NK-92 treated with Interleukin-12 subunit alpha and Interleukin-12 subunit beta, amount 100 ng/mL, for 24 hours (cell line): ENCODE measurements at places on chromosomes 1 and 21.

GRCh38 chr21:28224191-28224726 is 768.4 kb downstream of the LTN1 start:
- no peak for DNase-seq

- no peak for DNase-seq
Measured at GRCh38 chr1:2104621-2105427, 54.6 kb downstream of the PRKCZ start.

GRCh38 chr1:45968941-45969666 is 163.3 kb downstream of the PIK3R3 start:
- no peak for DNase-seq

DNA sequence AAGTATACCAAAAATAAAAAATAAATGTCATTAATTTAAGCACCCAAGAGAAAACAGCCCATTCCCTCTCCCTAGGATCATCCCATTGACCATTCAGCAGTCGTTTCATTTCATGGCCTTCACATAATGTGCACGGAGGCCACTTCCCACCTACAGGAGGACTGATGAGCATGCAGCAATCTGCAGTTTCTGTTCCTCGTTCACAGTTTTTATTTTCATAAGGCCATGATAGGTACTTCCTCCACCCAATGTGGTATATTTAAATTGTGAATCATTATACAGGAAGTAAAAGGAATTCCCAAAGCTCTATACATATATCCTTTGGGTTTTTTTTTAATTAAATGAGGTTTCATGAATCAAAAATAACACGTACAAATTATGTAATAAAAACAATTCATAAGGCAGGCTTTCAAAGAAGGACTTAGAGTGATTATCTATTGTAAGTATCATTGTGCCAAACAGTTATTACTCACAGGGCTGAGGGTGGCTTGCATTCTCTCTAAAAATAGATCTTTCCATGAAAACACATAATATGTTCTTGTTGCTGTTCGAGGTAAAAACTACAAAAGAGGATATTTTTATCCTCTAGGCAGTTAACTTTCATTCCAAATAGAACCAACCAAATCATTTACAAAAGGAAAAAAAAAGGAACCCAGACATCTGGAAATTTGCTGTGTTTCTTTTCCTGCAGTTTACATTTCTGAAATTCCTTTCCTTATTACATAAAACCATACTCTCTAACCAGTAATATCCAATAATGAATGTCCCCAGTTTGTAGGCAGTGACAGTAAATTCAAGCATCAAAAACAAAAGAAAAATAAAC is 27.5 kb upstream of the SLC44A3 start:
- DNase-seq = no peak

- no peak for DNase-seq
Measured at GRCh38 chr1:22071511-22071910, 19.0 kb downstream of the CDC42 start.

DNA sequence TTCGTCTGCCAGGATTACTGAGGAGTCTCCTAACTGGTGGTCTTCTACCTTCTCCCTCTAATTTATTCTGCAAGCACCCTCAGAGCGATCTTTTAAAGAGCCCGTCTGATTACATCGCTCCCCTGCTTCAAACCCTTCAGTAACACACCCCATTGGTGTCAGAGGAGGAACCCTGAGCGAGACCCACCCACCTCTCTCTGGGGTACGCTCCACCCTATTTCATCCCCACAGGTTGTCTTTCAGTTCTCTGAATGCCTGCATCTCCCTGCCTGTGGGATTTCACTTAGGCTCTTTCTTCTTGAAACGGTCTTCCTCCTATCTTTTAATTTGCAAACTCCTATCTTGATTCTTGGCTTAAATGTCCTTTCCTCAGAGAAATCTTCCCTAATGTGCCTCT is 39.4 kb downstream of the C1orf21 start:
- DNase-seq = no peak

GRCh38 chr21:36129219-36129618 is 5.7 kb upstream of the CBR3 start:
- DNase-seq = no peak

DNA sequence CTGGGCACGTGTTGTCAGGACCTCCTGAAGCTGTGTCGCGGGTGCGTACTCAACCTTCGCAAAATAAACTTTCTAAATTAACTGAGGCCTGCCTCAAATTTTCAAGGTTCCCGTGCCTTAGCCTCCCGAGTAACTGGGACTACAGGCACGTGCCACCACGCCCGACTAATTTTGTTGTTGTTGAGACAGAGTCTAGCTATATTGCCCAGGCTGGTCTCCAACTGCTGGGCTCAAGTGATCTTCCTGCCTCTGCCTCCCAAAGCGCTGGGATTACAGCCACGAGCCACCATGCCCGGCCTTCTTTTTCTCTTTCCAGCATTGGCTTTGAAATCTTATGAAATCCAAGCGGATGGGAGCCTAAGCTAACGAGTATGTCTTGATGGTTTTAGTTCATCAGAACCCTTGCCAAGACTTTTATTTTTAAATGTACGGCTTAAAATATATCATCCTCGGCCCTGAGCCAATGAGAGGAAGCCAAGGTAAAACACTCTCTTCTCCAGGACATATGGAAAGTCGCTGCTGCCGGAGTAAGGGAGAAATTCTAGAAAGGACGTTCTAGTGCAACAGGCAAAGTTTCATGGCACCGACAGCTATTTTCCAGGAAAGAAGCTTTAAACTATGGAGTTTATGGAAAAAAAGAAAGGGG is 12.7 kb upstream of the ERVH48-1 start:
- no peak for DNase-seq

- no peak for DNase-seq
Measured at GRCh38 chr21:45153358-45154318, 79.3 kb downstream of the ADARB1 start.

DNA sequence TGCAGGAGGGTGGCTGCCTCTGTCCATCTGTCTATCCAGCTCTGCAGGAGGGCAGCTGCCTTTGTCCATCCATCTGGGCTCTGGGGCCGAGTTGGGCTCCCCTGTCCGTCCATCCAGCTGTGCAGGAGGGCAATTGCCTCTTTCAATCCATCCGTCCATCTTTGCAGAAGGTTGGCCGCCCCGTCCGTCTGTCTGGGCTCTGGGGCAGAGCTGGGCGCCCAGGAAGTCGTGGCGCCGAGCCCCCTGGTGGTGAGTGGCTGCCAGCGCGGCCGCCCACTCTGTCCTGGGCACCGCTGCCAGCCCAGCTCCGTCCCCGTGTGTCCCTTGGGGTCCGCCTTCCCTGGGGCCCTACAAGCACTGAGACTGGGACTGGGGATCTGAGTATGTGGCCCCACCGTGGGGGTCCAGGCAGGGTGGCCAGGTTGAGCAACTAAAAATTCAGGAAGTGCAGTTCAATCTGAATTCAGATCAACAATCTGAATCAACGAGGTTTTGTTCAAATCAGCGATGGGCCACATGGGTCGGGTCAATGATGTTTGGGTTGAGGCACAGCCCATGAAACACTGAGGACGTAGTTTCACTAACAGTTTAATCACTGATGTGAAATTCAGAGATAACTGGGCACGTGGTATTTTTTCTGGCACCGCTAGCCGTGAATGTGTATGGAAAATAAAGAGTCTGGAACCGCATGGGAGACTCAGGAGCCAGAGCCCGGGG is 99.1 kb upstream of the ACTRT2 start:
- DNase-seq = no peak

DNA sequence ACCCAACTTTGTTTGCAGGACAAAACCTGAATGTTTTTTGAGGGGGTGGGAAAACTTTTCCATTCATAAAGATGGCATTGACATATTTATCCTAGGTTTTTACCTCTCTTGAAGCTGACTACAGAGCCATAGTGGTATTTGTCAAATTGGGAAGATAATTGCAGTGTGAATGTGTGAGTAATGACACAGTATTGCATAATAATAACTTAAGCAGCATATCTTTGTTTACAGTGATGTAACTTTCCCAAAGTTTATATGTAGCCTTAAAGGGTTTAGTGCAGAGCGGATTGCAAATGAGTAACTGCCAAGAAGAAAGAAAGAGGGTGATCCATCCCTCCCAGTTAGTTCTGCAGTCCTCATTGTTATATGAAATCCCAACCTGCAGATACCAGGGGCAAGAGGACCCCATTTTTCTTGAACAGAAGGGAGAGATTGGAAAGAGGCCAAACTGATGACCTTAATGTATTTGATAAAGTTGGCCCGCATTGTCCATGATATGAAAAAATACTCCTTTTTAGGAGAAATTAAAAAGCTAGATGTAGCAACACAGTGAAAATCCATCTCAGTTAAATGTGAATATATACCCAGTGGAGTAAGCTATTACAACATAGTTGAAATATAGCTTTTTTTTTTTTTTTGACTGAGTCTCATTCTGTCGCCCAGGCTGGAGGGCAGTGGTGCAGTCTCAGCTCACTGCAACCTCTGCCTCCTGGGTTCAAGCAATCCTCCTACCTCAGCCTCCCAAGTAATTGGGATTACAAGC is 23.7 kb upstream of the NFIA start:
- DNase-seq = no peak
